RPMI8226 (cell line): ENCODE measurements at places on chromosomes 12 and 14.
A peak's percentile ranks its signal among the peaks of the same experiment; 100 is the strongest.

DNA sequence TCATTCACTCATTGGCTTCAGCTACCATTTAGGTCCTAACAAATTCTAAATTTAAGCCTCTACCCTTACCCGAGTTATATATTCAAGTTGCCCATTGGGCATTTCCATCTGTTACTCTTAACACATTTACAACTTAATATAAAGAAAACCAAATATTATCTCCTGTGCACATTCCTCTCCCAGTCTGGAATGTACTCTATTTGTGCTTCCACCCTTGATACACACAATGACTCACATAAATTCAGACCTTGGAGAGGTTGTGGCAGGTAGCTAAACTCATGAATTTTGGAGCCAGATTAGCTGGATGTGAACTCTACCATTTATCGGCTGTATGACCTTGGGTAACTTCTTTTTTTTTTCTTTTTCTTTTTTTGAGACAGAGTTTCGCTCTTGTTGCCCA is 51.1 kb downstream of the BRMS1L start:
- DNase-seq = no peak

- peak; percentile 90 for DNase-seq
Measured at GRCh38 chr14:29810682-29811081, 117.0 kb downstream of the PRKD1 start.

- no peak for DNase-seq
Measured at GRCh38 chr14:95943699-95944098, 67.1 kb downstream of the TUNAR start.

DNA sequence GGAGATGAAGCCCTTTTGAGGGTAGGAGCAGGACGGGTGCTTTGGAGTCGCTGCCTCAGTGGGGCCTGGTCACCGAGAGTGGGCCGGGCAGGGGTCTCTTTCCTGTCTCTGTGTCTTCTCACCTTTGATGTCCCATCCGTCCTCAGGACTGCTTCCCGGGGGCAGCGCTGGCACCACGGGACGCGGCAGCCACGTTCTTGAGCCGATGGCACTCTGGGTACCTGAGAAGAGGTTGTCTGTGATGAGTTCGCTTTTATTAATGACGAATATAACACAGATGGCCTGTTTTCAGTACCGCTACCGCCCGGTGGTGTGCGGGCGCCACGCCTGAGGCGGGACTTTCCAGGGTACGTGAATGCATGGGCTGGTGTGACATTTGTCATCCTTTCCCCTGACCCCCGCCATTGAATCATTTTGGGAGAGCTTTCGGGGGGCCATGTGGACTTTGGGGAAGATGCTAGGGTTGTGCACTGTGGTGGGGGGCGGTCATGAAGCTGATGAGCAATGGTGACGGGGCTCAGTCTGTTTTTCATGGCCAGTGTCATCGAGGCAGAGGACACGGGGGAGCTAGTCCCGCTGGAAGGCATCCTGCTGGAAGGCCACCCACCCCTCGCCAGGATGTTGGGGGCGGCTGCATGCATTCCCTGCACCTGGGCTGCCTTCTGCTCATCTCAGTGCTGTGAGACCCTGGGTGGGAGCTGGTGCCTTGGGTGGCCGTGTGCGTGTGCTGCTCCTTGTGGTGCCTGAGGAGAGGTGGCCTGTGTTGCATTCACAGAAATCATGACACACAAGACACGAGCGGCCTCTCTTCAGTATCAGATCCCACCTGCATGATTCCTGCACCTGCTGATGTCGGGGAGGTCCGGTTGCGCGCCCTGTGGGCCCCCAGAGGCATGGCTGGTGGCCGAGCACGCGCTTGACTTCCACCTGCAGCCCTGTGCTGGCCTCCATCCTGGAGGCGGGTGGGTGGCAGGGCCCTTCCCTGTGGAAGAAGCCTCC is 162.5 kb upstream of the RTL1 start:
- no peak for DNase-seq

GRCh38 chr14:73738518-73739173 is 24.5 kb upstream of the PNMA1 start:
- DNase-seq = no peak

DNA sequence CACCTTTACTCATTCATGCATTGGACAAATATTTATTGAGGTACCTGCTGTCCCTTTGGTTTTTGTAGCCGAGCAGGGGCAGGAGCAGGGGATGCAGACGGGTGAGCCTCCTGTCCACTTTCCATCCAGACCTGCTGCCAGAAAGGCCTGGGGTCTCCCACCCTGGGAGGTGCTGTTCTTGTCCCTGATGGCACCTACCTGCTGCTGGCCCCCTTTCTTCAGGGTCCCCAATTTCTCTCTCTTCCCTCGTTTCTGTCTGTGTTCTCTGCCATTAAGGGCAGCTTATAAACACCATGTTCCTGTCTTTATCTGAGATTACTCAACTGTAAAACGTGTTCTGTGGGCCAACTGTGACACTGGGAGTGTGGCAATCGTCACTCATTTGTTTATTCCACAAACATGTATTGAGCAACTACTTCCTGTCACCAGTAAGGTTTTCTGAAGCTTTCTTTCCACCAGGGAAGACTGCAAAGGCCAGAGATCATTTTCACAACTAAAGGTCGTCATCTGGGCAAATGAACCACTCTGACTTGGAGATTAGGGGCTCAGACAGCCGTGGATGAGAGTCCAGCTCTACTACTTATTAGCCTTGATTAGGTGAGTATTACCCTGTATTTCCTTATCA is at the start of gene HAL:
Gene HAL, minus strand, starts transcription at position 311 of the 625 bp plus-strand sequence. CDS start 434 bp downstream, outside the sequence.
- DNase-seq = no peak

GRCh38 chr14:73741386-73741875 is 27.2 kb upstream of the PNMA1 start:
- no peak for DNase-seq

DNA sequence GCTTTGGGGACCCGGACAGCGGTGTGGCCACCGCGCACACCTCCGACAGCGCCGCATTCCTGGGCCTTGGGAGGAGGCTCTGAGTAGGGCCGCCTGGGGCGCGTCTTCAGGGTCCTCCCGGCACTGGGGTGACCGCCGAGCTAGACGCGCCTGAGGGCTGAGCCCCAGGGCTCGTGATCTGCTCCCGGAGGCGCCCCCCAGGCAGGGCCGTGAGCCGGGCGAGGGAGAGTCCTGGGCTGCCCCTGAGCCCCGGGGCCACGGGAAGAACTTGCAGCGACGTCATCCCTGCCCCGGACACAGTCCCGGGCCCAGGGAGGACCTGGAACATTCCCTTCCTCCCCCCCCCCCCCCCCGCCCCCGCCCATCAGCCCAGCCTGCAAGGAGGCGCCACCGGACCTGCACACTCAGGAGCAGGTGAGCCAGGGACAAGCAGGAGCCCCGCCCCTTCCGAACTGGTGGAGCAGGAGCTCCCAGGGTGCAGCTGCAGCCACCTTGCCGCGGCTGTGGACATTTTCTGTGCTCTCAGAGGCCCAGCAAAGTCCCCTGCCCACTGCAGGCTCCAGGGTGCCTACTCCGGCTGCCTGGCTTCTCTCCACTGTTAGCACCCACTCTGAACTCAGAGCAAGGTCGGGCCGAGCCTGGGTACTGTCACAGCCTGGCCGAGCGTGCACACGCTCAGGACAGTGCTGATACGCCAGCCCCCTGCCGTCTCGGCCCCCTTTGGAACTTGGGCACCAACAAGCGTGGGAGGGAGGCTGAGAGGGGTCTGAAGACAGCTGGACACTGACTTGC is 50.7 kb downstream of the A2M start:
- DNase-seq = peak; percentile 23

- DNase-seq = no peak
Measured at GRCh38 chr12:460261-461230, 807 bp downstream of the B4GALNT3 start.

- no peak for DNase-seq
Measured at GRCh38 chr14:24334431-24335291, at the start of gene ADCY4. Gene ADCY4 (minus strand): TSS chr14:24335071. CDS start chr14:24334652, 419 bp downstream.

- no peak for DNase-seq
Measured at GRCh38 chr14:101584055-101584859, 23.0 kb downstream of the DIO3 start.

GRCh38 chr12:53966385-53967133 is 6.4 kb upstream of the HOXC11 start:
- DNase-seq = no peak

DNA sequence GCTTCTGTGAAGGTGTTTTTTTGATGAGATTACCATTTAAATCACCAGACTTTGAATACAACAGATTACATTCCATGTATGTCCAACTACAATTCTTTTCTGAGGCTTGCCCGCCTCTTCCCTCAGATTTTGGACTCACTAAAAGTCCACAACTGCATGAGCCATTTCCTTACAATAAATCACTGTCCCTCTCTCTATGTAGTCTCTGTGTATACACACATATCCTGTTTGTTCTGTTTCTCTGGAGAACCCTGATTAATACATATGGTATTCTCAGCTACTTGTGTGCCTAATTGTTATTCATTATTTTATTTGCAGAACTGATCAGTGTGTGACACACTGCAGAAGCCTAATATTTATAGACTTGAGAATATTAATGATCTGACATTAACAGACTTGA is 2.4 kb upstream of the MIPOL1 start:
- DNase-seq = no peak

DNA sequence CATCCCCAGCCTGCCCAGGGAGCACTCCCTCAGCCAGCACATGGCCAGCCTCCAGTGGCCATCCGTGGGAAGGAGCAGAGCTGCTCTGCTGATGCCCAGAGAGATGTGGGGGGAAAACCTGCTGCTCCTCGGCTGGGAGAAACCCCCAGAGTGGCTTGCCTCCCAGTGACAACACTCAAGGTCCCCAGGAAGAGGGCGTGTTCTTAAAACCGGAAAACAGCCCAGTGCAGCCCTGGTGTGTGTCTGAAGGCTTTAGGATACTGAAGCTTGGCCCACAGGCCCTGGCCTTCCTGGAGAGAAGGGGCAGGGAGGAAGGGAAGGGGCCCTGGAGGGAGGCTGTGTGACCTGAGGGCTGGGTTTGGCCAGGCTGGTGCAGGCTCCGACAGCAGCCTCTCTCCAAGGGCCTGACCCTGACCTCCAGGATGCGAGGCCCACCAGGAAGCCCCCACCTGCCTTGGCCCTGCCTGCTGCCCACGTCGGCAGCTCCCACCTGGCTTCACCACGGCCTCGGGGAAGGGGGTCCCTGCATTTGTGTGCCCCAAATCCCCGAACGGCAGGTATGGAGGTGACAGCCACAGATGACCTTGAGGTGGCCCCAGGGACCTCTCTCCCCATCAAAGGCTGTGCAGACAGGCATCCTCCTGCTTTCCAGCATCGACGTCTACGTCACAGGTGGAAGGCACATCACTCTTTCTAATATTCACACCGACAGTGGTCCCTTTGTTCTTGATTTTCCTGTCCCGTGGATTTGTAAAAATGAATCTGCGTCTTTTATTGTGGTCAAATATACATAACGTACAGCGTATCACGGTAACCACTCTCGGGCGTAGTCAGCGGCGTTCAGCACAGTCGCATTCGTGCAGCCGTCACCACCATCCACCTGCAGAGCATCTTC is 190.0 kb upstream of the C14orf180 start:
- no peak for DNase-seq

GRCh38 chr14:81252278-81252677 is 31.5 kb upstream of the GTF2A1 start:
- DNase-seq = no peak

DNA sequence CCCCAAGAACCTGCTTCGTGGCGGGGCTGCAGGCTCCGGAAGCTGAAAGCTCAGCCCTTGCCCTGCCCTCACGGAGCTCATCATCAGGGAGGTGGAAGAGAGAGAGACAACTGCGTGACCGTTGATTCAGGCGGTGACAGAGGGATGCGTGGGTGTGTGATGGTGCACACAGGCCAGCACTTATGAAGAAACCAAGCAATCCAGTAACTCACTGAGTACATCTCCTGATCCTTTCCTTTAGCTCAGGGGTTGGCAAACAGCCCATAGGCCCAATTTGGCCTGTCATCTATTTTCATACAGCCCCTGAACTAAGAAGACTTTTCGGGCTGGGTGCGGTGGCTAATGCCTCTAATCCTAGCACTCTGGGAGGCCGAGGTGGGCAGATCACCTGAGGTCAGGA is 49.9 kb downstream of the TESC start:
- DNase-seq = no peak

DNA sequence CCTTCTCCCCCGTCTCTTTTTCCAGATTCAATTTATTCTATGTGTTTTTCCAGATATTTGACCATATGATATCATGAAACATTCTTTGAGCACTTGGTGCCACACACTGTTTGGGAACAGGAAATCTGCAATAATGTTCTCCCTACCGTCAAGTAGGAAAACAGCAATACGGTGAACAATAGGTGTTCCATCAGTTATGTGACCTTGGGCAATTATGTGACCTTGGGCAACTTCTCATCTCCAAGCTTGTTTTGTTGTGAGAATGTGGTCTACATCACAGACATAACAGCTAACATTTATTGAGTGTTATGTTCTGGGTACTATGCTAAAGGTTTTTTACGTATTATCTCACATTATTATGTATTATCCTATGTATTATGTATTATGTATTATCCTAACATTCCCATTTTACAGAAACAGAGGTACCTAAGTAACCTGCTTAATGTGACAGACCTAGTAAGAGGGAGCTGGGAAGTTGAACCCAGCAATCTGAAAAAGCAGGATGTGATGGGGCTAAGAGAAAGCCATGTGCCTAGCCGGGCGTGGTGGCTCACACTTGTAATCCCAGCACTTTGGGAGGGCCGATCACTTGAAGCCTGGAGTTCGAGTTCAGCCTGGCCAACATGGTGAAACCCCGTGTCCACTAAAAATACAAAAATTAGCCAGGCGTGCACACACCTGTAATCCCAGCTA is 1.2 kb upstream of the NEK9 start:
- no peak for DNase-seq

- no peak for DNase-seq
Measured at GRCh38 chr12:84150201-84150600, 762.4 kb downstream of the SLC6A15 start.

- no peak for DNase-seq
Measured at GRCh38 chr14:105526776-105527380, 495 bp downstream of the TMEM121 start.

GRCh38 chr12:52270541-52271070 is 3.8 kb upstream of the KRT86 start:
- peak; percentile 32 for DNase-seq

DNA sequence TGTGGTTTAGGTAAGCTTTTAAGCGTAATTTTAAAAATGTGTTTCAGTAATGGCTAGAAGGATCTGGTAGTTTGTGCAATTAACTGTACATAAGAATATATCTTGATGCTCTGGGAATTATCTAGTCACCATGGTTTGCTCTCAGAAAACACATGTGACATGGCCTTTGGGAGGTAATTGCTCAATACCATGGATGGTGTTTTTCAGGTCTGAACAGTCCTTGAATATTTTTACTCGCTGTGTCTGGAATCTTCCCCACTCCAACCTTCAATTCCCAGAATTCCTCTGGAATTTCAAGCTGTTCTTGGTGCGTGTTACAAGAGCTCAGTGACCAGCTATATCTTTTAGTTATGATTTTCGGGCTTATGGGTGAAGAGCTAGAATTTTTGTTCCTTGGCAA is 85.3 kb downstream of the DAAM1 start:
- DNase-seq = no peak

- DNase-seq = no peak
Measured at GRCh38 chr12:81998761-81999378, 239.7 kb upstream of the PPFIA2 start.

- DNase-seq = no peak
Measured at GRCh38 chr12:18979401-18980126, 150.0 kb upstream of the PLEKHA5 start.
